Activated CD4-positive, alpha-beta T cell treated with anti-CD3 and anti-CD28 coated beads for 48 hours (primary cell): ENCODE measurements at places on chromosomes 1 and 21.

DNA sequence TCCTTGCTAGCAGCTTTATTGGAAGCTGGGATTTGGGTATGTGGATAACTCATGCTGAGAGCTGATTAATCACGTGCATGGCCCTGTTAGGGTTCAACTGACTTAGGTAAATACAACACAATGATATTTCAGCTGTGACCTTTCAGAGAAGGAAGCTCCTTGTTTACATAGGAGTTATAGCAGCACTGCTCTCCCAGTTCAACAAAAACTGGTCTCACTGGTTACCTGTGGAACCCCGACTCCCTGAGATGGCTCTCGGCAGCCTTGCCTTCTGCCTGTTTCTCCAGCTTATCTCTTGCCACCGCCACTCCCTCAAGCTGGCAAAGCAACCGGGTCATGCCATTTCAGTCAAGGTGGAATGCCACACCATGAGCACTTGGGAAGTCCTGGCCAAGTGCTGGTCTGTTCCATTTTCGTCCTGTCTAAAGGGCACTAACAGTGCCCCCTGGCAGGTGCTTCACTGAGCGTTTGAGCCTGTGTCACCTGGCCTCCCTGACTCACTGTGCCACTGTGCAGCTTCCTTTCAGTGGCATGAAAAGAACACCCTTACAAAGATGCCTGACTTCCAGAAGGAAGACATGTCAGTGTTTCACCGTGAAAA lies 31.6 kb downstream of the DOP1B start:
- DNase-seq: no peak

DNA sequence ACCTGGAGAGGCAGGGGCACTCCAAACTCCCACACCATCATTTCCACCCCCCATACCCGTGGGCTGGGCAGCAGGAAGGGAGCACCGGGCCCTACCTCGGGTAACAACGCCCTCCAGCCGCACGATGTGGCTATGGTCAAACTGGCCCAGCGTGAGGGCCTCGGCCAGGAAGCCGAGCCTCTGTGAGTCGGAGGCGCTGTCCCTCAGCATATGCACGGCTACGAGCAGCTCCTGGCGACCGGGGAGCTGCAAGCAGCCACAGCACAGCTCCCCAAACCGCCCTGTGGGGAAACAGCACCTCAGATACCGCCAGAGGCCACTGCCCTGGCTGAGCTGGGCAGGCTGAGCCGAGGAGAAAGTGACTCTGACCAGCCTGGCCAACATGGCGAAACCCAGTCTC lies 29.2 kb downstream of the CDCA8 start:
- DNase-seq: no peak

- no peak for DNase-seq
Observed at GRCh38 chr1:88210103-88210787, 473.8 kb upstream of the PKN2 start.

DNA sequence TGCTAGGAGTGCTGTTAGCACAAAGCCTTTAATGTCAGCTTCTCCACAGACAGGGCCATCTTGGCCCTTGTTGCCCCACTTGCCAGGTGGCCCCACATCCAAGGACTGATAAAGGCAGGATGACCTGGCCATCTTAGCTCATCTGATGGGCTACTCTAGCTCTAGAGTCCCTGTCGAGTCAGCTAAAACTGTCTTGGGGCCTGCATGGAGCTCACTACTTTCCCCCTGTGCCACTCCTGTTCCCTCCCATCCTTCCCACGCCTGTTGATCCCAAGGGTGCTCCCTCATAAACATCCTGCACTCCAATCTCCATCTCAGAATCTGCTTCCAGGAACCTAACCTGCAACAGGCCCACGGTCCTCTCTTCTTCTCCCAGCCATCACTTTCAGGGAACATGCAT lies 652 bp upstream of the GPX7 start:
- DNase-seq: no peak

GRCh38 chr1:85894651-85895050 lies 186.4 kb upstream of the ZNHIT6 start:
- DNase-seq: peak; percentile 14

DNA sequence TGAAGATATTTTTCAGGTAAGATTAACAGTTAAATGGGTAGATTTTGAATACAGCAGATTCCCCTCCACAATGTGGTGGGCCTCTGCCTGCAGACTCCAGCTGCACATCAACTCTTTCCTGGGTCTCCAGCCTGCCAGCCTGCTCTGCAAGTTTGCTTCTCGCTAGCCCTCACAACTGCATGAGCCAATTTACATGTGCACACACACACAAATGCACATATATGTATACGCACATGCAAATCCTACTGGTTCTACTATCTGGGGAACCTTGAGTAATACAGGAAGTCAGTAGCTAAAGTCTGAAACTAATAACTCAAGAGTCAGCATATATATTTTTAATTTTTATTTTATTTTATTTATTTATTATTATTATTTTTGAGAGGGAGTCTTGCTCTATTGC lies 34.8 kb upstream of the QSOX1 start:
- DNase-seq: no peak

- no peak for DNase-seq
Observed at GRCh38 chr1:75092141-75092540, 42.0 kb upstream of the LHX8 start.

DNA sequence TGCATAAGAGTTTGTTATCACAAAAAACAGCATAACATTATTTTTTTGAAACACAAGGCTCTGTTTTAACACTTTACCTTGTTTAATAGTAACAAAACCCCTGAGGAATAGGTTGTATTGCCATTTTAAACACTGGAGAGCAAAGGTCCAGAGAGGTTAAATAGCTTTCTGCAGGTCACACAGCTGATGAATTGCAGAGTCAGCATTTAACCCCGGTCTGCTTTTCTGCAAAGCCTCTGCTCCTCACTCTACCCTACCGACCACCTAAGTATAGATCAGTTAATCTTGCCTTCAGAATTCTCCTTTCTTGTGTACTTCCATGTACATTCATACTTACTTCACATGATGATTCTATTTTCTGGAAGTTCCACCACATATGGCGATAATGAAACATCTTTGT lies 42.0 kb downstream of the KCNJ15 start:
- DNase-seq: no peak

DNA sequence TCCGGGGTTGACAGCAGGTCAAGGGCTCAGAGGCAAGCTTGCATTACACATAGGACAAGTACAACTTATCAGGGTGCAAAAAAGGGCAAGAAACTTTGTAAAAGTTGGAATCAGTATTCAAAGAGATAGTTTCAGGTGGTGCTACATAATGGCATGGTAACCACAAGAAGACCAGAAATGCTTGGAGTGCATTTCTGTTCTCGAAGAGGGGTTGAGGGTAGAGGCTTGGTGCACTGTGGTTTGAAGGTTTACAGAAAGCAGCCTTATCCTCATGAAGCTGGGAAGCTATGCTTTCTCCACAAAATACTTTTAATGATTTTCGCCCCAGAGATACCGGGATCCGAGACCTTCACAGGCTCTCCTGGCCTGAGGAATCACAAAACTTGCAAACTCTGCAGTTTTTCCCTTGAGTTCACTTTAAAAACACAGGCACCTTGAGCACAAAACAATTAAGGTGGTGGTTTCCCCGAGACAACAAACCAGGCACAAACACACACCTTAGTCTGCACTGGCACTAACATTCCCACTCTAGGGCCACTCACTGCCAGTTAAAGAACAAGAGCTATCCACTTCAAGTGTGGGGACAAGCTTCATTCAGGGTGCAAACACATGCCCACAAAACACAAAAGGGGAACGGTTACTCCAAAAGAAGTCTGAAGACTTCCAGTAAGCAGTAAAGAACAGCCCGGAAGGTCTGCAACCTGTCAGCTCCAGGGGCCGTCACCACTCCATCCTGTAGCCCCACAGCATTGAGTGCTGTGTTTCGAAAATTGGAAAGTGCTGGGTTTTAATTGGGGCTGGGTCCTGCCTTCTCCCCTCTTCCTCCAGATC lies 29.8 kb upstream of the NFIA start:
- DNase-seq: no peak

DNA sequence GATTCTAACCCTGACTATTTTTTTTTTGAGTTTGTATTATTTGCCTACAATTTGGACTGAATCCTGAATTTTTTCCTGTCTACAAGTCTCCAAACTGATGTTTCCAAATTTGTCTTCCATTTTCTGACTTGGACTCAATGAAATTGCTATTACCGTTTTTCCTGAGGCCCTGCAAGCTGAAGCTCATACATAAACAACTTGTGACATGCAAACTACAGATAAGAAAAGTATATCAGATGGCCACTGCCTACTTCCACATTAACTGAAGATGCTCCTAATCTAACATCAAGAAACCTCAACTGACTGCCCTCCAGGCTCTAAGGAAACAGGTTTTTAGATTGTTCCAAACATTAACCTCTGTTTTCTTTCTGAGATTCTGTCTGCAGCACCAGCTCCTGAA lies 51.1 kb upstream of the KLHDC7A start:
- no peak for DNase-seq

DNA sequence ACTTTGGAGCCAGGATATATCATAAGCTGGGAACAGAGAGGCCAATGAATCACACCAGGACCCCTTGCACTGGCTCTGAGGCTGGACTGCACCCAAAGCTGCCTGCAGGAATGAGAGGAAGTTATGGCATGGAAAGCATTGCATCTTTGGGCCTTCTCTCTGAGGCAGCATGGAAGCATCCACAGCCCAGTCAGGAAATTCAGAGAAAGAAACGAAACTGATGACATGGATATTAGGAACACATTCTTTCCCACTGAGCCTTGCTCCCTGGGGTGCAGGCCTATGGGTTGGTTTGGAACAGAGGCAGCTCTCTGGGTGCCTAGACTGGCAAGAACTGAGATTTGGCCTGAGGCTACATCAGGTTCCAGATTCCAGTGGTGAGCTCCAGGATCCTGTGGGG lies 98.6 kb downstream of the NGF start:
- DNase-seq: no peak

DNA sequence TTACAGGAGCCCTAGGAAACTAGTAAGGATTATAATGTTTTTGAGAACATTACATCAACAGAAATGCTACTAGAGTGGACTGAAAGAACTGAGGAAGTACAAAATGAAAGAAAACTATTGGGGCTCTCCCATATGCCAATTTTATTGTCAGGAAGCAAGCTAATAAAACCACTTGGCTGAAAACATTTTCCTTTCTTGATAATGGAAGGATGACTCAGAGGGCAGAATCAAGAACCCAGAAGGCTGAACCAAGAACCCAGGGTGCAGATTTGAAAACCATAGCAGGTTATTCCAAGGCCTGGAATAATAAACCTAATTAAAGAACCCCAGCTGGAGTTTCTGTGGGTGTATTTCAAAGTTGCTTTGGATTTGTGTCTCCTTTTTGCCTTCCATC lies 70.7 kb downstream of the RPE65 start:
- no peak for DNase-seq

DNA sequence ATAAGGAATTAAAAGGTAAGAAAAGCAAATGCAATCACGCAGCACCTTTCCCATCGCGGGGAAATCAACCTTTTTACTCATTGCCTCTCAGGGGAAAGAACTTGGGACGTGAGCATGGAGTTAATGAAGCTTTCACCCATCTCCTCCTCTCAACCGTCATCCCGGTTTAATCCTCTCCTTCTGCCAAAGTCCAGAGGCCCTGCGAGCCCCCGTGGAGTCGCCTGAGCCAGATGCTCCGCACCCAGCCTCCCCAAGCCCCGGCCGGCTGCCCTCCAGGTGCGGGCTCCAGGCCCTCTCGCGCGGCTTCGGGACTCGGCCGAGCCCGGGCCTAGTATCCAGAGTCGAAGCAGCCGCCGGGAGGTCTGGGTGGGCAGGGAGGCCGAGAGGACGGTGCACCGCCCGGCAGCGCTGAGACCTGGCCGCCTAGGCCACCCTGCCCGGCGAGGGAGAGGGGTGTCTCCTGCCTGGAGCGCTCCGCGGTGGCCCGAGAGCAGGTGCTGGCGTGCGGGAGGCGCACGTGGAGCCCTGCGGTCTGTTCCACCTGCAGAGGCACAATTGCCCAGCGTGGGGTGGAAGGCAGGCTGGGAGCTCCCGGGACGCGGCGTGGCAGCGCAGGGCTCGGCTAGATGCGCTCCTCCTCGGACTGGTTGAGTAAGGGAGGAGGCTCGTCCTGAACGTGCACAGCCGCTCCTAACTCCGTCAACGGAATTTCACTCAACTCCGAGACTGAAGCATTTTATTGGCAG lies 218.5 kb downstream of the SDCCAG8 start:
- no peak for DNase-seq

DNA sequence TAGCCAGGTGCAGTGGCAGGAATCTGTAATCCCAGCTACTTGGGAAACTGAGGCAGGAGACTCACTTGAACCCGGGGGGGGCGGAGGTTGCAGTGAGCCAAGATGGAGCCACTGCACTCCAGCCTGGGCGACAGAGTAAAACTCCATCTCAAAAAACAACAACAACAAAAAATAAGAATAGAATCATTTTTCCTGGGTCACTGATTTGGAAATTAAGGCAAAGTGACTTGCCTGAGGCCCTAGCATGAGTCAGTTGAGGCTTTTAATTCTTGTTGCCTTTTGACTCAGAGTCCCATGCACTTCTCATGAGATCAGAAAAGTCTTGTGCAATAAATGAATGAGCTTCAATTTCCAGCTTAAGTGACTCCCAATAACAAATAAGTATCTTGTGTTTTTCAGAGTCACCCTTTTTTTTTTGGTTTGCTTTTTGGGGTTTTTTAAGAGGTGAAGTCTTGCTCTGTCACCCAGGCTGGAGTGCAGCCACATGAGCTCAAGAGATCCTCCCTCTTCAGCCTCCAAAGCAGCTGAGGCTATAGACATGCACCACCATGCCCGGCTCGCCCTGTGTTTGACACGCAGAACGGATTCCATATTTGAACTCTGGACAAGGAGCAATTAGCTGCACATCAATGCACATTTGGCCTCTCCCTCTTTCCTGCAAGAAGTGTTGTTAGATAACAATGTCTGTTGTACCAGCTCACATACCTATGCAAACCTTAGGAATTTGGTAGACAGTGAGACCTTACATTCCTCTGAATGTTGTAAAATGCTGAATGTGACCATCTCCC lies 3.4 kb upstream of the PLEKHM2 start:
- DNase-seq: peak; percentile 39

DNA sequence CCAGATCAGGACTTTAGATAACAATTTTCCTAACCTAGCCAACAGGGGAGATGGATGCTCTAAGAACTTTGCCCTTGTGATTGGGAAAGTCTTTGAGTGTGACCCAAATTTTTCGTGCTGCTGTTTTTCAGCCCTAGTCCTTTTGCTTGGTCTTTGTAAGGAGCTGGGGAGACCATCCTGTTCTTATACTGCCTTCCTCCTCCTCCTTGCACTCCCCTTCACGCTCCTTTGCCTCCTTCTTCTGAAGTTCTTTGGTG lies 5.7 kb downstream of the KCNQ4 start:
- no peak for DNase-seq

- no peak for DNase-seq
Observed at GRCh38 chr1:218284377-218284916, 646 bp upstream of the RRP15 start.

GRCh38 chr1:68211761-68212380 lies 20.5 kb downstream of the WLS start:
- no peak for DNase-seq

GRCh38 chr1:183674886-183675285 lies 21.8 kb upstream of the APOBEC4 start:
- no peak for DNase-seq
